ENCODE measurements at places on chromosomes 3 and 15.

DNA sequence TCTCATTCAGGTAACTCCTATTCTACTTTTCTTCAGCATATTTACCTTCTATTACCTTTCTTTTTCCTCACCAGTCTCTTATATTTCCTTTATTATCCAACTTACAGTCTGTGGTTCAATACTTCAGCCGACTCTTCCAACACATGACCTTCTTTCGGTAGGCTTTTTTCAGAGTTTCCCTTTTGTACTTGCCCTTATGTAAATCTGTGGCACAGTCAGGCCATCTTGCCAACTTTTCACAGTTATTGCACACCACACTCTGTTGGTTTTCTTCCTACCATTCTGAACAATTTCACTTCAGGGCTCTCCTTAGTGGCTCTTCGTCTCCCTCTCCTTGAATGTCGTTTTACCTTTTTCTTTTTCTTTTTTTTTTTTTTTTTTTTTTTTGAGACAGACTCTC lies 427.8 kb downstream of the LPP start:
- peak; percentile 78 for DNase-seq

- no peak for DNase-seq
Observed at GRCh38 chr3:170144437-170144843, 37.1 kb downstream of the PHC3 start.

DNA sequence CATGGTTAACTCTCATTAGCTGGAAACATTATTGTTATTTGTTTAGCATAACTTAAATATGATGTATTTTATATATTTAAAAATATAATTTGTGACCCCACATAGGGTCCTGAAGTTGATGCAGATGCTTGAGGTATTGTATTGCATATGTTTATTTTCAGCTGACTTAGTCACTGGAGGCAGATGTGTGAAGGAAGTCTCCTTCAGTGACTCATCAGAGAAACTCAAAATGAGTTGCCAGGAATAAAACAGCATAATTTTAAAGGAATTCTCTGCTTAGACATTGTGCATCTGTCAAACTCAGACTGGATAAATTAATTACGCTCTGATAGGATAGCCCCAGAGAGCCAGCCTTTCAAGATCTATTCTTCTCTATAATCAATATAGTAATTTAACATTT lies 7.9 kb upstream of the OR4F6 start:
- DNase-seq, result no peak

DNA sequence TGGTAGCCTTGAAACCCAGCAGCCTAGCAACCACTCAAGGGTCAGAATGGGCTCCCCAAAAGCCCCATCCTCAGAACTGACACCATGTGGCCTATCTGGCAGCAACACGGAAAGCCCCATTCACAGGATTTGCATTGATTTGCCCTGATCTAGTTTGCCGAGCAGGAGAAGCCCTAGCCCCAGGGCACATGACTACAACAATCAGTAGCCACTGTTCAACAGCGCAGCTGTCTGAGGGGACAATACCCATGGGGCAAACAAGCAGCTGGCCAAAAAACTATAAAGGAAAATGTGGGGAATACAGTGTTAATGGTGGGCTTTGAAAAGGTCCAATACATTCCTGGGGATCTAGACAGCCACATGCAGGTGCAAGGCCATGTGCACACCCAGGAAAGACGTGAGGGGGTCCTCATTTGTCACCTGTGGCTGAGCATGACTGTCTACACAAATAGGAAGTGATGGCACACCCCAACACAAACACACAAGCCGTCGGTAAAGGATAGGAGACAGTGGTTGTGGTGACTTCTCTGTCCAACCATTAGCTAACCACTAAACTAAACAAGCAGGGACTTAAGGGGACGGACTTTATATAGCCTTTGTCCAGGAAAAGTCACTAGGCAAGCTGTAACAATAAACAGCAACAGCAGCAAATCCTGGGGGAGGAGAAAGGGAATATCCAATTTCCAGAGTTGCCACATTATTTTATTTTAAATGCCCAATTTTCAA lies 113.7 kb downstream of the LRIG1 start:
- DNase-seq, result no peak

DNA sequence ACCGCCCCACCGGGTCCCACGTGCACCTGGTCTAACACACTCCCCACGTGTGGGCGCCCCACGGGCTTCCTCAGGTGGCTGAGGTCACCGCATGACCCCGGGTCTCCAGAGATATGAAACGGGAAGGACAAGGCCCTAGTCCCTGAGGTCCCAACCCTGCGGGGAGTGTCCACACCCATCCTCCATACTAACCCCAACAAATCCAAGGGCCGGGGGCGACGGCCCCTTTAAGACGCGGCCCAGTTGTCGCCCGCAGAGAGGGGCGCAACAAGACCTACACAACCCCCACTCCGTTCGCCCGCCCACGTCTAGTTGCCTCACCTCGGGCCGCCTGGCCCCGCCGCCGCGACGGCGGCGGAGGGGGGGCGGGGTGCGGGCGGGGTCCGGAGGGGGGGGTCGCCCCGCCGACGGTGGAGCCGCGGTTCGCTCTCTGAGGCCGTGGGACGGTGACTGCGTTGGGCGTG lies 396 bp downstream of the INO80 start:
- DNase-seq, result peak; percentile 87

DNA sequence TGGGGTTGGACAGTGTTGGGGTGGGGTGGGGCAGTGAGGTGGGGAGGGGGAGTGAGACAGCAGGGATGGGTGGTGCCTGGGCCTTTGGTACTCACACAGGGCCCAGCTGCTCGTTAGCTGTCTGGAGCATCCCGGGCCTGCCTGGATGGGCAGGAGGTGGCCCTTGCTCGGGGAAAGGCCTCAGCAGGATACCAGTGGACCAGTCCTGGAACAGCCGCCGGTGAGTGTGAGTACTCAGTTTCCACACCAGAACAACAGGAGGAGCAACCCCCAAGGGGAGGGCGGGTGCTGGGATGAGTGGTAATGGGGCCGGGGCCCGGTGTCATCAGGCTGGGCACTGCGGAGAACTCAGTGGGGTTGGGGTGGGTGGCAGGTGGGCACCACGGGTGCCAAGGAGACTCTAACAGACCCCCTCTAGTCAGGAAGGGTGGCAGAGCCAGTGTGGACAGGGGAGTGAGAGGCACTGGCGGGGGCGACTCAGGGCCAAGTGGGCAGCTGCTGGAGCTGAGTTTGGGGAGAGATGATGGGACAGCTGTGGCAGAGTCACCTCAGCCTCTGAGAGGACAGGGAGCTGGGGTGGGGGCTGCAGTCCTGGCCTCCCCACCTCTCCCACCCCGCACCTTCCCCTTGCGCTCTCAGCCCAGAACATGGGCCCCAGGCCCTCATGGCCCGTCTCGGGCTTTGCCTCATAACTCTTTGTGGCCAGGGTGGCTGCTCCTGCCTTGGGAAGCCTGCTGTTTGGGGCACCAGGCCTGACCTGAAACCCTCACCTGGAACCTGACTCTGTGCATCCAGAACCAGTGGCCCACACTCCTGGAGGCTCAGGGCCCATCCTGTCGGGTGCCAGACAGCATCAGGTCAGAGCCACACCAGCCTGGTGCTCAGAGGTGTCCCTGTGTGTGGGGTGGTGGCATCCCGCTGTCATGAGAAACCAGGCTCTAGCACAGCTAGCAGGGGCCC lies 52.1 kb upstream of the PRR23E start:
- no peak for DNase-seq

DNA sequence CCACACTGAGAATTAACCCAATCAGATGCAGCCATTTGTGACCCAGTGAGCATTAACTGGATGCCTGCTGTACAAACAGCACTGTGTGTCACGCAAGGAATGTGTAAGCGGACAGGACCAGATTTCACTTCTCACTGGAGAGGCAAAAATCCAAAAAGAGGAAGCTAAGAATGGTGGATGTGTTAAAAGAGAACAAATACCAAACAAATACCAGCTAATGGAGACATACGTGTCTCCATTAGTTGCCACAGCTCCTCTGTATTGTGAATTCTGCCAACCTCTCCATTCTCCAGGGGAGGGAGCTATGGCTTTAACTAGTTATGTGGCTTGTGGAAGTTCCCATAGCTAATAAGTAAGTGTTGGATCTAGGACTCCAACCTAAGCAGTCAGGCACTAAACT lies 2.6 kb downstream of the LTF start:
- DNase-seq, result peak; percentile 53

- peak; percentile 92 for DNase-seq
Observed at GRCh38 chr3:138890555-138891187, 55.9 kb upstream of the PIK3CB start.

DNA sequence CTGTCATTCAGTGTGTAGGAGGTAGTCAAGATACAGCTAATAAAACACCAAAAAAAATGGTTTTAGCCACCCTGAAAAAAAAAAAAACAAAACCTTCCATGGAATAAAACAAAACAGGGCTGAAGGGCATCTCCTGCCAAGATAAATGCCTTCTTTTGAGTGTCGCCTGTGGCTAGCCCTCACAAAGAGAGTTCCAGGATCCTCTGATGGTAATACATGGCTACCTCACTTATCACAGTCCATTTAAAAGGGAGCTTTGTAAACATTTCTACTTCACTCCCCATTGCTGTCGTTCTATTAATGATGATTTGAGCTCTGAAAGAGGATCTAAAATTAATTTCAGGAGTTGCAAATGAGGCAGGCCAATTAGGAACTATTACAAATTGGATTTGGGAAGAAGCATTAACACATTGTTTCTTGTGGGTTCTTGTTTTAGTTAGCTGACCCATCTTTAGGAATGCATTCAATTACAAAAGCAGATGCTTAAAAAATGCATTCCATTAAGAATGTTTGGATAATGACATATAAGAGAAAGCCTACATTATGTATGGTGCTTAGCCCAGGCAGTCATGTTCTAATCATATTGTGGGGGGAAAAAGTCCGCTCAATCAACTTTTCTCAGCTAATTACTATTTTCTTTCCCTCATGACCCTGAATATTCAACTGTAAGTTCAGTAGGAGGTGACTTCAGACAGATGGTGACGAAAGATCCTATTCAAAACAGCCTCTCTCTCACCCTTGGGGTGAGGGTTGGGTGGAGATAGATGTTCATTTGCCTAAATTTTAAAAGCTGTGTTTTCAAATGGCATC lies 255.1 kb upstream of the WNT5A start:
- no peak for DNase-seq

DNA sequence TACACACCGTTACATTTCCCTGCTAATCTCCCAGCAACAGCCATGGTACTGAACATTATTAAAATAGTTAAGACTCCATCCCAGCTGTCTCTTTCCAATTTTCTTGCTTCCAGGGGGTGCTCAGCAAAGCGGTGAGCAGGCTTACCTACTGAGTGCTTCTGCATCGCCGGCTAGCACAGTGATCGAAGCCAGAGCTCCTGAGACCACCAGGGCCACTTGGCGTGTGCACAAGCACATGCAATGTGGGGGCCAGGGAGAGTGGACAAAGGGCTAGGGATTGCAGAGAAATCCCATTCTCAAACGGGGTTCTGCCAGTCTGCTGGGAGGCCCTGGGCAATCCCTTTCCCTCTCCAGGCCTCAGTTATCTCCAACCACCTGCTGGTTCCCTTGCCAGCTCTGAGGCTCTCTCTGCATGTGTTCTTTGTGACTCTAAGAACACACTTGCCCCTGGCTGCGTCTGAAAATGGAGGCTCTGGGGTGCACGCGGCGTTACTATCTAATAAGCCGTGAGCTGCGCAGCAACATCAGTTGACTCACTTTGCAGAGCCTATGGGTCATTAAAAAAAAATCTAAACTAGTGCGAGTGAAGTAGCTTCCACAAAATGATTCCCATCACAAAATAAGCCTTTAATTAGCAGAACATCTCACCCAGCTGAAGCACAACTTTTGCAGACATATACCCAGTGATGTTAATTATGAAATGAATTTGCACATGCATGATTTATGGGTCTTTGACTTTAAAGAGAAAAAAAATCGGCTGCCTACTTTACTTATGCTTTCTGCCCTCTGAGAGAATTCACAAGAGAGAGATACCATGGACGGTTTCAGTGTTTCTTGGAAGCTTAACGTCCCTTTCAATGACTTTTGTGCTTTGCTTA lies 271.5 kb downstream of the TLE3 start:
- DNase-seq, result no peak

DNA sequence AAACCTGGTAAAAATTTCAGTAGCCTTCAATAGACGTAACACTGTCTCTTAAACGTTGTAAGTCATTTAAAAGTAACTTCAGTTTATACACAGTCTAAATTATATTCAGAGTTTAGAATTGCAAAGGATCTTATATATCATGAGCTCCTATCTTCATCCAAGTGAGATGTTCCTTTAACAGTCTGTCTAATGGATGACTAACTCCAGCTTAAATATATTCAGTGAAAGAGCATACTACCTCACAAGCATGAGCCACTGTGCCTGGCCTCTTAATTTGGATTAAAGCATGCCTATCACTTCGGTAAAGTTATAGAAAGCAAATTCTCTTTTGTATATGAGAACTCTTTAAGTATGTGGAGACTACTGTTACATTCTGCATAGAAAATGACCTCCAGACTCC lies 7.0 kb downstream of the FYTTD1 start:
- no peak for DNase-seq

- DNase-seq, result no peak
Observed at GRCh38 chr3:42906070-42906847, at the start of gene ZNF662. ZNF662 (plus strand) TSS chr3:42906142; CDS start chr3:42908115, 1,973 bp downstream.

DNA sequence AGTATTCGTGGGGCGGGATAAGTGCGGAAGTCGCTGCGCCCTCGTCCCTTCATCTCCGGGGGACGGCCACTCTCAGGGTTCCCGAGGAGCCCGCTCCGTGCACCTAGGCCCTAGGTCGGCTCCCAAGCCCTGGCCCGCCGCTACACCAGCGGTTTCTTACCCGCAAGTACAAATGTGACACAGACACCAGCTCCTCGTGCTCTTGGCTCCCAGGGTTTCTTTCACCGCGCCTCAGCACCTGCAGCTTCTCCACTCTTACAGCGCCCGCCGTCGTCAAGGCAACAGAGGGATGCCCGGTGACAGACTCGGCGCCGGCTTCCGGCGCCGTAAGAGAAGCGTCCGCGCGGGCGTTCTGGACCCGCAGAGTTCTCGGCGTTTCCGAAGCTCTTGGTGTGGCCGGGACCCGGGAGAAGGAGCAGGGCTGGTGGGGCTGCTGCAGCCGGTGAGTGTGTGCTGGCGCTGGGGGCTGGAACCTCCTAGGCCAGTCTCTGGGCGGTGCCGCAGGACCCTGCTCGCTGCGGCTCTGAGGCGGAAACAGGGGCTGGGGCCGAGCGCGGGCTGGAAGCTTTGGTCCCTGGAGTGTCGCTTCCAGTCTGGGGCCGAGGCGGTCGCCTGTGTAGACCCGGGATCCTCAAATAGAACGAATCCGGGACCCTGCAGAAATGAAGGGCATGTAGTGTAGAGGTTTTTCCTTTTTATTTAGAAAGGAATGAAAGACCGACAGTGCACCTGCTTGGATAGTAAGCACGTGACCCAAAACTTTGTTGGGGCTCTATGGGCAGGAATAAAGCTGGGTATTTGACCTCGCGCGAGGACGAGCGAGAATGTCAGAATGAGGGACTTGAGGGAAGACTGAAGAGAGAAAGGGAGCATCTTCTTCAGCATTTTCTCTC lies 155.4 kb upstream of the GOLGA6L4 start:
- no peak for DNase-seq

Measured in inflammatory macrophage (primary cell).